ELR (cell line): ENCODE measurements at places on chromosomes 3 and 15.

DNA sequence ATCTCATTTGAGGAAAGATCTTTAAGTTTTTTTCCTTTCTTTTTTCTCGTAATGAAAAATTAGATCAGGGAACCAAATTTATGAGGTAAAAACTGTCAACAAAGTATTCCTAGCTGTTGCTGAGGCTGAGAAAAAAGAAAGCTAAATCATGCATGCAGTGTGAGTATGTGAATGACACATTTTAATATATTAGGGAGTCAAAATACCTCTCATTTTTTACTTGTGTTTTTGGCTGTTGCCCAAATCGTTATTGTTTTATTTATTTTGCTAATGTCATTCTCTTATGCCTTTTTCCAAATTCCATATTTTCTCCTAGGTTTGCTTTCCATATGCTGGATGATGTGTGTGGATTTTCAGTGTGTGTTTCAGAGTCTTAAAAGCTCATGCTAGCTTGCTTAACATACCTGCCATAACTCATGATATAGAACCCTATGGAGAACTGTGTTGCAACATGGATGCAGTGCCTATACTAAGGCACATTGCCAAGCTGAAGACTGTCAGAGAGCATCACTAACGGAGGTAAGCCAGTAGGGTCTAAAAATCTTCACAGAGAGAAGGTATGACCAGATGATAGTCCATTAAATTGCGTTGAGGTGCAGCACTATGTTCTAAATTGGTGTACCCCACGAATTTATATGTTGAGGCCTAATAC lies 629.5 kb upstream of the KCNMB2 start:
- DNase-seq = no peak

- DNase-seq = no peak
Observed at GRCh38 chr3:119536757-119537156, 22.7 kb downstream of the CD80 start.

DNA sequence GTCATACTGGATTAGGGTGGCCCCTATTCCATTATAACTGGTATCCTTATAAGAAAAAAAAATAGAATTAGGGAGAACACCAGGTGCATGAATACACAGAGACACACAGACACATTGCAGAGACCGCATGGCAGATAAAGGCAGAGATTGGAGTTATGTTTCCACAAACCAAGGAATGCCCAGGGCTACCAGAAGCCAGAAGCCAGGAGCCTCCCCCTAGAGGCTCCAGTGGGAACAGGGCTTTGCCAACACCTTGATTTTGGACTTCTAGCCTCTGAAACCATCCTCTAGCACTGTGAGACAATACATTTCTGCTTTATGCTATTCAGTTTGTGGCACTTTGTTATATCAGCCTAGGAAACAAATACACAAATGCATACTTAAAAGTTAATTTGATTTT lies 10.4 kb downstream of the GOLM2 start:
- DNase-seq = peak; percentile 40

GRCh38 chr3:4751502-4752101 lies 227.6 kb upstream of the BHLHE40 start:
- peak; percentile 57 for DNase-seq

DNA sequence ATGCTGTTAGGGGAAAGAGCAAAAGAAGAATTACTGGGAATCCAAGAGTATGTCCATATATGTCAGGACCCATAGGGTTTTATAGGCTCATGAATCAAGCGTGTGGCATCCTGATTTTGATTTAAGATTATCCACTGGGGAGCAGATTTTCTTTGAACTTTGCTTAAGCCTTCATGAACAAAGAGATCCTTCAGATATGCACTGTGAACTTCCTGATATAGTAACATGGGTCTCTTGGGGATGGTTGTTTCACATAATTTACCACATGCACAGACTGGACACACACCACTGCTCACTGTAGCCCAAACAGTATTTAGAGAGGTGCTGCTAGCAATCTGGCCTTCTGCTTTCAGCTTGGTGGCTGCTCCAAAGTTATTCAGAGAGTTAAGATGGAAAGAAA lies 200.9 kb upstream of the ZPLD1 start:
- DNase-seq = no peak

DNA sequence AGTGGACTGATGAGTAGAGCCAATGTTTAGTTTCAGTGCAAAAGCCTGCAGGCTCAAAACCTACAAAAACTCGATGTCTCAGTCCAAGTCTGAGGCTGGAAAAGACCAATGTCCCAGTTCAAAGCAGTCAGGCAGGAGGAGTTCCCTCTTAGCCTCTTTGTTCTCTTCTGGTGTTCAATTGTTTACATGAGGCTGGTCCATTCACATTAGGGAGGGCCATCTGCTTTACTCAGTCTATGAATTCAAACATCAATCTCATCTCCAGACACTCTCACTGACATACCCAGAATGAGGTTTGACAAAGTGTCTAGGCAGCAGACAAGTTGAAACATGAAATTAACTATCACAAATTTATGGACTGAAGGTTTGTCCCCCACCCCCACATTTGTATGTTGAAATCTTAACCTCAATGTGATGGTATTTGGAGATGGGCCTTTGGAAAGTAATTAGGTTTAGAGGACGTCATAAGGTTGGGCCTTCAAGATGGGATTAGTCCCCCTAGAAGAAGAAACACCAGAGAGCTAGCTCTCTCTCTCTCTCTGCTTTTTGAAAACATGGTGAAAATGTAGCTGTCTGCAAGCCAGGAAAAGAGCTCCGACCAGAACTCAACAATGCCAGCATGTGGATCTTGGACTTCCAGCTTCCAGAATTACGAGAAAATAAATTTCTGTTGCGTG lies 438.5 kb upstream of the RGMA start:
- no peak for DNase-seq

DNA sequence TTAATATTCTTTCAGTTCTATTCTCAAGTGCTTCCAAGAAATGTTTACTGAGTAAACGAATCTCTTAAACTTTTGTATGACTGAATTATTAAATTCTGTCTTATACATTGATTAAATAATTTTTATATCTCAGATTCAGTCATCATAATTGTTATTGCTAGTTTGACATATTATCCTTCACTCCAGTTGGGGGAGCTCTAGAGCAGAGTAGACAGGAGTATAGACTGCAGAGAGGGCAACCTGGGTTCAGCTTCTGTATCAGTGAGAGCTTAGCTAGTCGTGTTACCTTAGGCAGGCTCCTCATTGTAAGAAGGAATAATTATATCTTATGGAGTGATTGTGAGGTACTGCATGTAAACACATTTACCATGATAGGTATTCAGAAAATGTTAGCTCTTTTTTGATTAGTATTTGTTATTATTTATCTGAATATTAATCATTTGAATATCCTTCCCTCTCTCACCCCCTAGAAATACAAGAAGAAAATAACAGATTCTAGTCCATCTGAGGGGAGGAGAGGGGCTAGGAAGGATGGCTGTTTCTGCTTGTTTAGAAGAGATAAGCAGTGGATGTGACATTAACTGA lies 31.0 kb upstream of the ZCWPW2 start:
- DNase-seq = peak; percentile 54

DNA sequence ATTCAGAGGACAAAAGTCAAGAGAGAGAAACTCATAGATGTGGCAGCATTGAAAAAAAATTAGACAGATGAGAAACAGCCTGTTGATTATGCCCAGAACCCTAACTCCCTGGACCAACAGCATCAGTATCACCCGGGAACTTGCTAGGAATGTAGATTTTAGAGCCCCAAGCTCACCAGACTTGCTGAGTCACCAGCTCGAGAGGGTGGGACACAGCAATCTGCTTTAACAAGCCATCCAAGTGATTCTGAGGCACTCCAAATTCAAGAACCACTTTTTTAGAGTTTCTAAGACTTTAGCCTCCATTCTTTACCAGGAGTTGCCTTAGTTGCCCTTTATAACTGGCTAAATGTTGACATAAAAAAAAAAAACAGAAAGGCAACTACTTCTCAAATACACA lies 70.9 kb downstream of the CGGBP1 start:
- DNase-seq = peak; percentile 41

- DNase-seq = peak; percentile 59
Observed at GRCh38 chr3:9951962-9952805, at the start of gene PRRT3. Gene PRRT3, minus strand, starts transcription at chr3:9952408. Its CDS starts 2,293 bp downstream, at chr3:9950115.

GRCh38 chr3:141455603-141456300 lies 31.1 kb upstream of the RASA2 start:
- peak; percentile 16 for DNase-seq

- no peak for DNase-seq
Observed at GRCh38 chr15:65209701-65210643, 1.3 kb downstream of the CILP start.

DNA sequence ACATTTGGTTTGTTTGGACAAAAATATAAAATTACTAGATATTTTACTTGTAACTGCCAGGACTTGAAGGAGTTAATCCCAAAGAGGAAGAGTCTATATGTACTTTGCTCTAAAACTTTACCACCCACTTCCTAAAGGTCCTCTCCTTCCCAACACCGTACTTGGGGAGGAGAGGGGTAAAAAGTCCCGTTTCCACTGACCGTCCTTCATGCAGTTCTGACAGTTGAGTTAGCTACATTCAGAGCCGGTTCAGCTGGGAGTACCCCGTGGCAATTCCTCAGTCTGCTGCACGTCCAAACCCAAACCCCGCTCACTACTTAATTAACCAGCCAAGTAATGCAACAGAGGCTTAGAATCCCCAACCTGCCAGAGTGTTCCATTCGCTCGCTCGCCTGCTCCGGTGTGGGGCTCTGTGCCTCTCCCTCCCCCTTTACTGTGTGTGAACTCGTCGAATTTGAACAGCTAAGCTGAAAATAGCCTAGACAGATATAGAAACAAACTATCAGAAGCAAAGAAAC lies 519.7 kb downstream of the FOXP1 start:
- DNase-seq = peak; percentile 74

GRCh38 chr3:19229086-19229485 lies 80.8 kb downstream of the KCNH8 start:
- DNase-seq = no peak

- peak; percentile 28 for DNase-seq
Observed at GRCh38 chr3:31962801-31963205, 18.3 kb downstream of the OSBPL10 start.

GRCh38 chr15:94231723-94232468 lies 535 bp downstream of the MCTP2 start:
- no peak for DNase-seq

DNA sequence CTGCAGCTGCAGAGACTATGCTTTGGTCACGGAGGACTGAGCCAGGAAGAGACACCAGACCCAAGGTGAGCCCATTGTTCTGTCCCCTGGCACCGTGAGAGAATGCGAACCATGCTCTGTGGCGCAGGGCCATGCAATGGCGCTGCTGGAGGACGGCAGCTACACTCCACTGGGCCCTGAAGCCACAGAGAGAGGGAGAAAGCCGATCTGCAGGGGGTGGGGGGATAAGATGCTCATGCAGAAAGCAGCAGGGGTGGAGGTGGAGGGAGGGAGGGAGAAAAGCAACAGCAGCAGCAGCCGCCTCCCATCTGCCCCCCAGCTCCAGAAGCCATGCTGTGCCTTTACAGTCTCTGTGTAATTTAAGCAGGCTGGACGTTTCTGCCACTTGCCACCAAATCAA lies 5.3 kb downstream of the BDH1 start:
- DNase-seq = no peak

DNA sequence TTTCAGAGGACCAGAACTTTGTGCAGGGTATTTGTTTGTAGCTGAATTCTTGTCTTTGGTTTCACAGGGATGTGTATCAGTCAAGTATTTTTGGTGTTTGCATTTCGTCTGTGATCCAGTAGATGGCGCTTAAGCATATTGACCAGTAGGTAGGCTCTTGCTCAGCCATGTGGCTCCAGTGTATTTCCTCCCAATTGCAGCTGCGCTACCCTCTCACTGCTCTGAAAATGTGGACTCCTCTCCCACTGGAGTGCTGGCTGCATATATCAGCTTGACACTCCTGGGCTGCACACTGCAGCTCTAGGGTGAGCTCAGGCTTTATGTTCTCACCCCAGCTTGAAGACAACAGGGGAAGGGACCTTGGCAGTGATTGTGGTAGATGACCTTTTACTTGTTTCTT lies 1264.3 kb upstream of the ALCAM start:
- peak; percentile 70 for DNase-seq

DNA sequence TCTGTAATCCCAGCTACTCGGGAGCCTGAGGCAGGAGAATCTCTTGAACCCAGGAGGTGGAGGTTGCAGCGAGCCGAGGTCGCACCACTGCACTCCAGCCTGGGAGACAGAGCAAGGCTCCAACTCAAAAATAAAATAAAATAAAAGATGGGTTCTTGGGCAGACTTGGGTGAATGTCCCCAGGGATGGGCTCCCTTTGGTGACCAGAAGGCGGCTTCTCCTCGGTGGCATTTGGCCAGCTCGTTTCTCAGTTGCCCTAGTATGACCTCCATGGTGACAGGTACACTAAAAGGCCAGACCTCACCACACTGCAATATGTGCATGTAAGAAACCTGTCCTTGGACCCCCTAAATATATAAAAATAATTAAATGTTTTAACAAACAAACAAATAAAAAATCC lies 76.0 kb upstream of the SNRPA1 start:
- no peak for DNase-seq

GRCh38 chr3:105387122-105387751 lies 20.5 kb downstream of the ALCAM start:
- peak; percentile 75 for DNase-seq

DNA sequence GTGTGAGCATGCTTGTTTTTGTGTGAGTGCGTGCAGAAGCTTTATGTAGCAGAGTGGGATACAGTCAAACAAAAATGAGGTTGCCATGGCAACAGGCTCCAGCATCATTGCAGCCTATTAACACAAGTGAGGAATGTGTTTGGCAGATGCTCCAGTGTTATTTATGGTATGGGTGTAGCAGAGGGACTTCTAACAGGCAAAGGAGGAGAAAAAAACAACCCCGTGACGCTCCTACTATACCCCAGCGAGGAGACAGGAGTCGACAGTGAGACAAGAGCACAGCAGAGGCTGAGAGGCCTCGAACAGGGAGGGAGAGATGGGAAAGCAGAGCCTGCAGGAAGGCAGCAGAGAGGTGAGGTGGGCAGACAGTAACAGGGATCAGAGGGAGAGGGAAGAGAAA lies 4.9 kb downstream of the ADCY5 start:
- no peak for DNase-seq

DNA sequence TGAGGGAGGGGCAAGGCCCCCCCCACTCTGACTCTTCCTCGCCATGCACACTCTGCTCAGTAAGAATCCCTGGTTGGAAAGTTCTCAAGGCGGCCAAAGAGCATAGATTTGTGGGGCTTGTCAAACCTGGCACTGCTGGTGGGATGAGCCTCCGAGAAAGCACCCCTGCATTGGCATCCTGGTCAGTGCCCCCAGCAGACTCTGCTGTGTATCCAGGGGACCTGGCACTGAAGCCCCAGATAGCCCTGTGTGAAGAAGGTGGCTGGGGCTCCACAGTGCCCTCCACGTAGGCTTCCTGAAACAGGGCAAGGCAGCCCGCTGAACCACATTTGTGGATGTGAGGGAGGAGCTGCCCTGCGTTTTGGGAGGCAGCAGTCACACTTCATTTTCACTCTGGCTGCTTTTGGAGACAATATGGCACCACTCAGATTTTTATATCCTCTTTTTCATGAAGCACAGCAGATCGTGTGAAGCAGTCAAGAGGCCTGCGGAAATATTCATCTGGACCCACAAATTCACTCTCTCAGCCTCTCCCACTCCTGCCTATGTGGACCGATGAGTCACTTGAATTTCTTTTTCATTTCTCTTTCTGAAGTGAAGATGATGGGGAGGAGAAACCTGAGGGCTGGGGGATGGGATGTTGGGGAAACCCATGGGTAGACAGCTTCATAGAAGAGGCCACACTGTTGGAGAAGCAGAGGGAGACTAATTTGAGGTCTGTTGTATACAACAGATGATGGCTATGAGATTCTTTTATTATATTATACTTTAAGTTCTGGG lies 88.7 kb upstream of the BCL6 start:
- no peak for DNase-seq

- DNase-seq = no peak
Observed at GRCh38 chr15:100009372-100009771, 276.1 kb upstream of the LYSMD4 start.
